ENCODE measurements at places on chromosomes 7 and 10.
A peak's percentile ranks its signal among the peaks of the same experiment; 100 is the strongest.

GRCh38 chr10:5447611-5448071 lies 35.3 kb downstream of the NET1 start:
- DNase-seq, result no peak

DNA sequence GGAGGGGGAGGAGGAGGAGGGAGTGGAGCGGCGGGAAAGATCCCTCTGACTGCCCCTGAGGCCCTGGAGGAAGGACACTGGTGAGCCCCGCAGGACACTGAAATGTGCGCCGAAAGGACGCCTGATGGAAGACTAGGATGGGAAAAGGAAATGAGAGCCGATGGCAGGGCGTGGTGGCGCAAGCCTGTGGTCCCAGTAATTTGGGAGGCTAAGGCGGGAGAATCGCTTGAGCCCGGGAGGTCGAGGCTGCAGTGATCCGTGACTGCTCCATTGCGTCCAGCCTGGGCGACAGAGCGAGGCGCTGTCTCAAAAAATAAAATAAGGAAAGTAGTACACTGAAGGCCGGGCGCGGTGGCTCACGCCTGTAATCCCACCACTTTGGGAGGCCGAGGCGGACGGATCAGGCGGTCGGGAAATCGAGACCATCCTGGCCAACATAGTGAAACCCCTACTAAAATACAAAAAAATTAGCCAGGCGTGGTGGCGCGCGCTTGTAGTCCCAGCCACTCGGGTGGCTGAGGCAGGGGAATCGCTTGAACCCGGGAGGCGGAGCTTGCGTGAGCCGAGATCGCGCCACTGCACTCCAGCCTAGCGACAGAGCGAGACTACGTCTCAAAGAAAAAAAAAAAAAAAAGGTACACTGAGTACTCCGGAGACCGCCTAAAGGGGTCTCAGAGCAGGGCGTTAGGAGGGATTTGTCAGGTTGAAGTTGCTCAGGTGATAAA lies 561 bp upstream of the HNRNPF start:
- peak; percentile 61 for DNase-seq

- DNase-seq, result no peak
Observed at GRCh38 chr10:113226399-113226798, 276.4 kb downstream of the TCF7L2 start.

- DNase-seq, result no peak
Observed at GRCh38 chr10:30378201-30378995, 29.3 kb upstream of the MTPAP start.

GRCh38 chr7:112990624-112991023 lies 96.0 kb downstream of the GPR85 start:
- DNase-seq, result no peak

Data from T-cell (primary cell).